ENCODE measurements at places on chromosomes 16 and 17.

GRCh38 chr16:46996952-46997458 is 23.5 kb upstream of the DNAJA2 start:
- no peak for DNase-seq

GRCh38 chr17:72111336-72111923 is 9.4 kb upstream of the SOX9 start:
- no peak for DNase-seq

DNA sequence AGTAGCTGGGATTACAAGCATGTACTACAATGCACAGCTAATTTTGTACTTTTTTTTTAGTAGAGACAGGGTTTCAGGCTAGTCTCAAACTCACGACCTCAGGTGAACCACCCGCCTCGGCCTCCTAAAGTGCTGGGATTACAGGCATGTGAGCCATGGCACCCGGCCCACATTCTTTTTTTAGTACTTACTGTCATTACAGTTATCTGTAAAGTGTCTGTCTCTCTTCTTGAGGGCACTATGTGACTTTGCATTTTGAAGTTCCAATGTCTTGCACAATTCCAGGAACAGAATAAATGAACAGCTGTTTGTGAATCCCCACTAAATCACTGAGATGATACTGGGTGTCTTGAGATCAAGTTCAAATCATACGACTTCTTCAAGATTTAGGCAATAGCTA is 1540.3 kb downstream of the CDH11 start:
- DNase-seq, result no peak

- DNase-seq, result no peak
These were observed 77.1 kb downstream of the STX8 start for GRCh38 chr17:9498490-9498889.

GRCh38 chr16:57137043-57137442 is 44.7 kb downstream of the CPNE2 start:
- DNase-seq, result no peak

DNA sequence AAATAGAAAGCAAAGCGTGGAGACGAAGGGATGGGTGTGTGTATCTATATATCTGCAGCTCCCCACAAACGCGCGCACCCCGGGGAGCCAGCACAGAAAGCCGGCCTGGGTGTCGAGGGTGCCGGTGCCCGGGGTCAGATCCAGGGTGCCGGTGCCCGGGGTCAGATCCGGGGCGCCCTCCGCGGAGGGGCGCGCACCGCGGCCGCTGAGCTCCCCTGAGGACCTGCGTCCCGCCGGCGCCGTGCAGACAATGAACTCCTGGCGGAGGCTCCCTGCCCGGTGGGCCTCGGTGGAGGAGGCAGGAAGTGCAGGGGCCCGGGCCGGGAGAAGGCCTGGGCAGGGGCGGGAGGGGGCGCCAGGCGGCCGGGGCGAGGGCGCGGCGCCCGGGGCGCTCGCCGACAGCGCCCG is 1.1 kb downstream of the ZNF423 start:
- no peak for DNase-seq

DNA sequence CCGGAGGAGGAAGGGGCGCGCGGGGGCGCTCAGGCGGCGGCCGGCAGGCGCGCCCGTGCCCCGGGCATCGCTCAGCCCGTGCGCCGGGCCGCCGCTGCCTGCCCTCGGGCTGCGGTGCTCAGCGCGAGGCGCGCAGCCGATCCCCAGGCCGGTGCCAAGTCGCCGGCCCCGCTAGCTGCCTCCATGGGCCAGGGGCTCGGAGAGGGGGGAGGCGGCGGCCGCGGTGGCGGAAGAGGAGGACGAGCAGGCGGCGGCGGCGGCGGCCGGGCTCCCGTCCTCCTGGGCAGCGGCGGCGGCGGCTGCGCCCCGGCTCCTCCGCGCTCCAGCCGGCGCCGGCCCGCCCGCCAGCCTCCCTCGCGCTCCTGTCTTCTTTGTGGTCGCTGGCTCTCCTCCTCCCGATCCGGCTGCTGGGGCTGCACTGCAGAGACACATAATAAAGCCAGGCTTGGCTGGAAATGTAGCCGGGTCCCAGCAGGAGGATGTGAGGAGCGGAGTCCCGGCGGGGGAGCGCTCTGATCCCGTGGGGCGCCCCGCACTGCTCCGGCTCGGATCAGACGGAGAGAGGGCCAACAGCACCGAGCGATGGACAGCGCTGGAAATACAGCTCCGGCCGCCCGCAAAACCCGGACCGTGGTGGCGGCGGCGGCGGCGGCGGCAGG is 889 bp upstream of the ZNF423 start:
- DNase-seq, result no peak

GRCh38 chr17:7959503-7960253 is 27.7 kb downstream of the CNTROB start:
- DNase-seq, result no peak

DNA sequence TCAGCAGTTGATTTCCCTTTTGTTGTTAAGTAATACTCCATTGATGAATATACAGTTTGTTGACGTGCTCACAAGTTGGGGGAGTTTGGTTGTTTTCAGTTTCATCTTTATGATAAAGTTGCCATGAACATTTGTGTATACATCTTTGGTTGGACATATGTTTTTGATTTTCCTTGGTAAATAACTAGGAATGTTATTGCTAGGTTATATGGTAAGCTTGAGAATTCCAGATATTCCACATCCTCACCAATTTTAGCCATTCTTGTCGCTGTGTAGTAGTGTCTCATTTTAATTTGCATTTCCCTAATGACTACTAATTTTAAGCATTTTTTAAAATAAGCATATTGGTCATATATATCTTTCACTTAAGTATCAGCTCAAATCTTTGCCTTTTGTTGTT is 55.0 kb upstream of the RASL10B start:
- DNase-seq, result no peak

Measured in CD8-positive, alpha-beta T cell (primary cell).